ENCODE measurements at places on chromosomes 5 and 9. TPM values are rescaled to one million over a fixed set of nuclear protein-coding genes. Genes with fewer than 3 reads are reported as not detected.

CA9 gene
- polyA plus RNA-seq: 0.85 TPM

DNA sequence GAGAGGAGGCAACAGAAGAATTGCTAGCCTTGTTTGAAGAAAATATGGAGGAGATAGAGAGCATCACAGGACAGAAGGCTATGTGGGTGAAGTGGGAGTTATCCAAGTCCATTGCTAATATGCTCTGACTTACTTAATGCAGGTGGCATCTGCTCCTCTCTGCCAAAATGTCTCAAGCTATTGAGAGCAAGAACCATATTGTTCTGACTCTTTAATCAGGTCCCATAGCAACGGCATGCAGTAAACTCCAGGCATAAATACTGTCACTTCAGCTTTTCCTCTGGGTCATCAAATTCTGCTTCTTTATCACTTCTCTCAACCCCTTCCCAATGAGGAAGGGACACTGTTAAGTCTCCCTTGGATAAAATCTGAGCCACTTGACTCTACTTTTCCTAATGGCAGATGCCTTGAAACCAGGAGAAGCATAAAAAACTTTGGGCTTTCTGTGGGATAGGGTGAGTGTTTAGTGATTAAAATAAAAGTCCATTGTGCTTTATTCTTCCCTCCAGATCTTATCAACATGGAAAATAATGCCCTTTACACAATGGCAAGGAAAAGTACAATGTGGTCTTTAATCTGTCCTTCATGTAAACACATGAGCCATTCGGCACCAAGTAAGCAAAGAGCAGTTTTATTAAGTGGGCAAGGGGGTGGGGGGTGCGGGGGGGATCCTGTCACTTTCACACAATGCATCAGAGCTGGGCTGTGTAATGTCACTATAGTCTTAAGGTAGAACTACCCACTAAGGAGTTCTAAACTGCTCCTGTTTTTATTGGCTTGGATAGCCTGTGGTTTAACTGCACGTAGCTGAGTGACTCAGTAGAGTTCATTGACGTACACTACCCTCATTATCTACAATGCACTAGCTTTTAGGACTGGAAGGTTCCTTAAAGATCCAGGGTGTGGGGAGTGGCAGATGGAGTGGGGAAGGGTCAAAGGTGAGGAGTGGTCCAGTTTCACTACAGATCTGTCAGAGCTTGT lies 71.0 kb upstream of the TARS1 start:
- DNase-seq: no peak

DNA sequence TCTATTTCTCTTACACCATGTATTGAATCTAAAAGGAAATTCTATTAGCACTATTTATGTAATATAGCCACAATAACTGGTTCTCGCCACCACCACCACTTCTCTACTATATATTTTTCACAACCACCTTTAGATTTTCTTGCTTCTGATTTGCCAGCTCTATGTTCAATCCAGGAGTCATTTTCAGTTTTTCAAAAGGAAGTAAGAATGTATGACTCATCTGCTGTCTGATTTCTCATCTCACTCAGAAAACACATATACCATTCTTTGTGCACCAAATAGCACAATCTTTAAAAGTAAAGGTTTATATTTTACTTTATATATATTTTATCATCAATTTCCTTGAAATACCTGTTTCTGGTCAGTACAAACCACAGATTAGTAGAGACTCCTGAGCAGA lies 1127.5 kb downstream of the TAF11L14 start:
- DNase-seq: no peak

- no peak for DNase-seq
Observed at GRCh38 chr9:87167582-87167981, 220.3 kb upstream of the GAS1 start.

- no peak for DNase-seq
Observed at GRCh38 chr9:4292781-4293180, 7.1 kb downstream of the GLIS3 start.

DNA sequence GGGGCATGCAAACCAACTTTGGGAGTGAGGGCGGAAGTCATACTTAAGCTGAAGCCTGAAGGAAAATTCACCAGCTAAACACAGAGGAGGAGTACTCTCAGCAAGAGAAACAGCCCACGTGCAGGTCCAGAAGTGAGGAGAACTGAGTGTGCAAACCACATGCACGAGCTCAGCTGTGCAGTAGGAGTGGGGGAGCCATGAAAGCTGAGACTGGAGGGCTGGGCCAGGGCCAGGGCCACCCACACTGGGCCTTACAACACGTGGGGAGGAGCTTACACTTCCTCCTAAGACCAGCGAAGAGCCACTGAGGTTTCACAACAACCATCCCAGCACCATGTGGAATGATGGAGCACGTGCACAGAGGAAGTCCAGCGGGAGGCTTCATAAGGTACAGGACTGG lies 9.3 kb upstream of the WWC1 start:
- no peak for DNase-seq

DNA sequence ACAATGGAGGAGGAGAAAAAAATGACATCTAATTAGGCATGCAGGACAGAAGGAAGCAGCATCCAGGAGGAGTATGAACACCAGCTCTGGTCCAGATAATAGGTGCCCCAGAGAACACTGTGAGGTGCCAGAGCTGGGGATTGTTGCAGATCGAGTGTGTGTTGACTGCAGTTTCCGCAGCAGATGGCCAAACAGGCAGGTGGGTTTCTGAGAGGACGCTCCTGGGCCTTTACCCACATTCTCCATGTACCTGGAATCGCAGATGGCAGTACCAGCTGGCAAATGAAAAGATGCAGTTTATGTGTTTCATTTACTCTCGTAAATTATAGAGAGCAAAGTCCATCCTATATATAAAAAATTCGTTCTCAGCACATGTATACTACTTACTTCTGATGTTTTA lies 182.2 kb upstream of the ISL1 start:
- no peak for DNase-seq

- no peak for DNase-seq
Observed at GRCh38 chr9:126457890-126458289, 131.3 kb downstream of the MVB12B start.

Measured in renal cortex interstitium (tissue), 15 donors.